ENCODE measurements at places on chromosomes 5 and 9.
A peak's percentile ranks its signal among the peaks of the same experiment; 100 is the strongest.

DNA sequence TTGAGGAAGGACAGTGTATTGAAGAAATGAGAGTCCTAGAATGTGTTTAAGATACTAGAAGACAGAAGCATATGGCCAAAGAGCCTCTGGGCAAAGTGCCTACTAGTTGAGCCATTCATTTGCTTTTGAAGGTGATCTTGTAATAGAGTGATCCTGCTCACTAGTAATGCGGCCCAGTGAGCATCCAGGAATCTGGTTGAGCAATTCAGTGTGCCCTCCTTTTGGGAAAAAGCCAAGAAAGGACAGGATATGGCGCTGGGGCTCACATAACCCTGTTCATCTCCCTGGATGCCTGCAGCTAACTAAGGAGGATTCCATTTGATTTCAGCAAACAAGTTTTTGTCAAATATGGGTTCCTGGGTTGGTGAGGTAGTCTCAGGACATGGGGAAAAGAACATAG, 16.3 kb downstream of the ADAM19 start:
- DNase-seq: peak; percentile 55

GRCh38 chr5:179964015-179964414, 56.3 kb upstream of the TBC1D9B start:
- no peak for DNase-seq

GRCh38 chr5:17169507-17169906, 47.9 kb upstream of the BASP1 start:
- DNase-seq: peak; percentile 53

DNA sequence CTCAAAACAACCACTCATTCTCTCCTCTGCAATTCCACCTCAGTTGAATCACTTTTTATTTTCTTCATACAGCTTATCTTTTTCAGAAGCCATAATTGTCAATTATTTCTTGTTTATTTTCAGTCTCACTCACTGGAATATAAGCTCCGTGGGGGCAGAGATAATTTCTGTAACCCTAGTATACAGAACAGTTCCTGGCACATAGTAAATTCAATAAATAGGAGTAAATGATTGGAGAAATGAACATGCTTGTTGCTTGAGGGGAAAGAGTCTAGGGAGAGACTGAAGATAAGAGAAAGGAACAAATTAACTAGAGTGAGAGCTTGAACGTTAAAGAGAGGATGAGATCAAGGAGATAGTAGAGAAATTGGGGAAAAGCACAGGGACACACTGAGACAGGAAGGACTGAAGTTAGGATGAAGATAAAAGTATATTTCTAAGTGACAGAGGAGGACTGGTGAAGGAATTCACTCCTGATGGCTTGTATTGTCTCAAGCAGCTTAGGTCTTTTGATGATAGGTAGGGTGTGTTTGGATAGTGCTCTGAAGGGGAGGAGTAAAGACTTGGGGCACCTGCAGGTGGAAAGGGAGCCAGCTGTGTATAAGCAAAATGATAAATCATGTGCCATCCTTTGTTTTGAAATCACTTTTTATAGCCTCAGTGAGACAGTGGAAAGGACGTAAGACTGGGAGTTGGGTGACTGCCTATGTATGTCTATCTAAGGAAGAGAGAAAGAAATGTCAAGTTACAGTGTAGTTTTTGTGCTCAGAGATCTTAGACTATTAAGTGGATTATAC, 2.2 kb downstream of the NAA35 start:
- no peak for DNase-seq

DNA sequence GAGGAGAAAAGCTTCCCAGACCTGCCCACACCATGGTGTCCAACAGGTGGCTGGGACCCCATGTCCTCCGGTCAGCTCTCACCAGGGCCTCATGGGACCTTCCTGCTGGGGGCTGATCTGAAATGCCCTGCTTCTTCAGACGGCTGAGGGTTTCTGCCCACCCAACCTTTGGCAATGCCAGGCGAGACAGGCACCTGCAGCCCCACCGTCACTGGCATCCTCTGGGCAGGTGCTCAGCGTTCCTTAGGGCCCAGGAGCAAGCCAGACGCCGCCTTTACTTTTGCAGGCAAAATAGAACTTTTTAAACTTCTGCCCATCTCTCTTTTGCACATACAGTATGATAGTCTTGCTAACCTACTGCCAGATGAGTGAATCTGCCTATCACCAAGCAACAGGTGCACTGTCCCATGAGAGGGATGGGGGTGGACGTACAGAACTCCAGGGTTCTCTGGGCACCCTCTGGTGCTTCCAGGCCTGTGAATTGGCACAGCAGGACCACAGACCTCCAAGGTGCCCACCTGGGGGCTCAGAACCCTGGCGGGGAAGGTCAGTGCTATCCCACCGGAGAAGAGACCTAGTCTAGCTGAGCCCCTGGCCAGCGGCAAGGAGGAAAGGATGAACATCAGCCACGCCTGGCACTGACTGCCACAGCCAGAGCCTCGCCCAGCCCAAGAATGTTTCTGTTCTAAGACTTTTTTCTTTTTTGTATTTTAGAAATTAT, 7.5 kb downstream of the OBP2B start:
- DNase-seq: no peak

GRCh38 chr9:2377117-2377516, 244.5 kb upstream of the VLDLR start:
- no peak for DNase-seq

- peak; percentile 52 for DNase-seq
Measured at GRCh38 chr9:35914301-35914807, 5.1 kb downstream of the SPAAR start.

DNA sequence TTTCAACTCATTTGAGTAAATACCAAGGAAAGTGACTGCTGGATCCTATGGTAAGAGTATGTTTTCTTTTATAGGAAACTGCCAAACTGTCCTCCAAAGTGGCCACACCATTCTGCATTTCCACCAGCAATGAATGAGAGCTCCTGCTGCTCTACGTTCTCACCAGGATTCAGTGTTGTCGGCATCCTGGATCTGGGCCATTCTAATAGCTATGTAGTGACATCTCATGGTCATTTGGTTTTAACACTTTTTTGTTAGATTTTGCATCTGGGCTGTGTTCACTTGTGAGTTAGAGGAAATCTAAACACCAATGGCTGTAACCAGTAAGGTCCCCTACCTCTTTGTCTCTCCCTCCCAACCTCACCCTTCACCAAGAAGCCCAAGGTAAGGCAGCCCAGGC, 115.9 kb downstream of the ATPSCKMT start:
- peak; percentile 38 for DNase-seq

DNA sequence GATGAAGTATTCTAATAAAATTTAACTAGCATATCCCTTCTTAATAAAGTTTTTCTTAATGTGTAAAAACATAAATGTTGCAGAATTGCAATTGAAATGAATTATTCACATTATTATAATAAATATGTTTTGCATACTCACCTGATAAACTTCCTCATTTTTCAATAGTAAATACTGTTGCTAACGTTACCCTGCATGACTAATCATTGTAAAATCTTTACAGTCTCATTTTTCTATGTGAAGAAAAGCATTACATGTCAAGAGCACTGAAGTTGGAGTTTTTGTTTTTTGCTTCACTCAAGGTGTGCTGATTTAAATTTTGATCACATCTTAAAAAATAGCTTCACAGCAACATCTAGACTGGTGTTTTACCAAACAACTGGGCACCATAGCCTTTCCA, 157.2 kb upstream of the CDH18 start:
- DNase-seq: no peak

DNA sequence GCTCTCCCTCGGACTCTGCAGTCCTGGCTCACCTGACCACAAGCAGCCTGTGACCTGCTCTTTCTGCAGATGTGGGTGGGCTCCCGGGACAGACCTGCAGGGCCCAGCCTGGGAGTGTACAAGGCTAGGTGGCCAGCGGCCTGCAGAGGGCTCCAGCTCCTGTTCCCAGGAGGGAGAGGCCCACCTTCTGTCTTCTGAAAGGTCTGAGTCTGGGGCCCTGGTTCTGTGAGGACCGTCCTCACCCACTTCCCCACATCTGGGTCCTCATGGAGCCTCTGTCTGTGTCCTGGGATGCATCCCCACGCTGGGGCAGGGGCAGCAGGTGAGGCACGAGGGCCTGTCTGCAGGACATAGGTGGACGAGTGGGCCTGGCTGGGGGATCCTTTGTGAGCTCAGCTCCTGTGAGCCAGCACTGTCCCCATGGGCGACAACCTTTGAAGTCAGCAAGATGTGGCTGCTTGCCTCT, 43.7 kb downstream of the PHF2 start:
- DNase-seq: no peak

GRCh38 chr9:93813221-93814076, 141.7 kb downstream of the BARX1 start:
- DNase-seq: no peak

- DNase-seq: no peak
Measured at GRCh38 chr9:22138956-22139660, 130.0 kb upstream of the CDKN2B start.

All from AG08395 (cell line).